ENCODE measurements at places on chromosomes 7 and 10. TPM values are rescaled to one million over a fixed set of nuclear protein-coding genes. Genes with fewer than 3 reads are reported as not detected.

GRCh38 chr7:2117646-2118045 is 115.1 kb downstream of the MAD1L1 start:
- no peak for DNase-seq

DNA sequence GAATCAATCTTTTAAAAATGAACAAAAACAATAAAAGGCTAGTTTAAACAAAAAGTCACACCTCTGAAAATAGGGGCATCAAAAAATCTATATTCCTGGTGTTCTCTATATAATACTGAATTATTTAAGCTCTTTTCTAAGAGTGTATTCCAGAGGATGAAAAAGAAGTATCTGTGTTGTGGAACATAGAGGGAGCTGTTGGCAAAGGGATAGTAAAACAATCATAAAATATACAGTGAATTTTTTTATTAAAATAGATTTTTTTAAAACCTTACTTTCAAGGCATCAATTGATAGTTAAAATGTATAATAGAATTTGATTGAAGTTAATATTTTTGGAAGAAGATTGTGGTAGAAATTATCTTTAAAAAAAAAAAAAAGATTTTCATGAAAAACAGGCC is 1409.1 kb upstream of the CELF2 start:
- DNase-seq = no peak

The ADAMTS14 gene
- 0.59 TPM for total RNA-seq

GRCh38 chr7:2353936-2354185 is 766 bp upstream of the EIF3B start:
- DNase-seq = peak; percentile 98

DNA sequence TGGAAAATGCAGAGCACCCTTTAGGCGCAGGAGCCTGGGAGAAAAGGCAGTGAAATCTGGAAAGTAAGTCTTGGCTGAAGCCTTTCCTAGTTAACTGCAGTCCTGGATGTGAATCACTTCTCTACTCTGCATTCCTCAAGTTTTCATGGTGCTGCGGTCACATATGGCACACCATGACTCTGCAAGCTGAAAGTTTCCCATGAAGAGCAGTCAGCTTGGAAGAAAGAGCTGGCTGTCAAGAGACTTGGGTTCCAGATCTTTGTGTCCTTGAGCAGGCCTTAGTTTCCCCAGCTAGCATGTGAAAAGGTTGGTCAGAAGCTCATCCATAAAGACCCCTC is 548.3 kb downstream of the SORCS3 start:
- no peak for DNase-seq

DNA sequence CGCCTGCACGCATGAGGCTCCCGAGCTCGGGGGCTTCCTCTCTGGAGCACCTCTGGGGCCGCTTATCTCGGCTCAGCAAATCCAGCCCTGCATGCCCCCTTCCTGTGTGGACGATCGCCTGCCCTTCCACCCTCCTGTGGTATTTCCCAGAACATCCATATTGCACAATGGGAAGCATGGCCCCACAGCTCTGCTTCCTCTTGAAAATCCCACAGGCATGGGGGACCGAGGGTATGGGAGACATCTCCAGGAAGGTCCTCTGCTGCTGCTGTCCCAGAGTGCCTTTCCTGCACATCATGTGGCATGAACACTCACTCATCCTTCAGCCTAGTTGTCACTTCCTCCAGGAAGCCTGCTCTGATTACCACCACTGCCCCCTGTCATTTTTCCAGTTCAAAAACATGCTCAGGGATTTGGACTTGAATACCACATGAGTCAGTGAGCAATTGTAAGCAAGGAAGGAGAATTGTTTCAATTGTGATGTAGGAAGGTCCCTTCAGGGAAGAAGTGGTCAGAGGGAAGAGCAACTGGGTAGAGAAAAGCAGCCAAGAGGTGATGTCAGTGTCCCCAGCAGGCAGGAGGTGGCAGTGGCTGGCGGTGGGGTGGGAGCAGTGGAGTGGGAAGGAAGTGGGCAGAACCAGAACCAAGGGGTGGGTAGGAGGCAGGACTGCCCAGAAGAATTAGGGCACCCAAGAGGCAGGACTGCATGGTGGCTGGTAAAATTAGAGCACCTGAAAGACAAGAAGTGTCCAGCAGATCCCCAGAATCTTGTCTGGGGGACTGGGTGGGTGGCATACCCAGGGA is 67.5 kb upstream of the ZMIZ1 start:
- DNase-seq = no peak

DNA sequence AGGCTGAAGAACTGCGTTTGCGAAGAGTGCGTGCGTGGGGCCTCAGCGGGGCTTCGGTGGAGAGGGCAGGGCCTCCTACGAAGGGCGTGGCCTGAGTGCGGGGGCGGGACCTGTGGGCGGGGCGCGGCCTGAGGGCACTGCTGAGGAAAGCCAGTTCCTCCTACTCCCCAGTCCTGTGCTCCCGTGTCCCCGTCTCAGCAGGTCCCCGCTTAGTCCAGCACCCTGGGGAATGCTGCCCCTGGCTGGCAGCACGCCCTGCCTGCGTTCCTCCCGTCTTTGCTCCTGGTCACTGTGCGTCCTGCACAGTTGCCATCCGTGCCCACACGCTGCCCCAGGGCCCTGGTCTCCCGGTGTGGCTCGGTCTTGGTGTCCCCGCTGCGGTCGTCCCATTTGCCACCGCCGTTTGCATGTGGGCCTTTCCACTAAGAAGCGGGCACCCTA is 177.1 kb downstream of the ZNF248 start:
- DNase-seq = no peak

DNA sequence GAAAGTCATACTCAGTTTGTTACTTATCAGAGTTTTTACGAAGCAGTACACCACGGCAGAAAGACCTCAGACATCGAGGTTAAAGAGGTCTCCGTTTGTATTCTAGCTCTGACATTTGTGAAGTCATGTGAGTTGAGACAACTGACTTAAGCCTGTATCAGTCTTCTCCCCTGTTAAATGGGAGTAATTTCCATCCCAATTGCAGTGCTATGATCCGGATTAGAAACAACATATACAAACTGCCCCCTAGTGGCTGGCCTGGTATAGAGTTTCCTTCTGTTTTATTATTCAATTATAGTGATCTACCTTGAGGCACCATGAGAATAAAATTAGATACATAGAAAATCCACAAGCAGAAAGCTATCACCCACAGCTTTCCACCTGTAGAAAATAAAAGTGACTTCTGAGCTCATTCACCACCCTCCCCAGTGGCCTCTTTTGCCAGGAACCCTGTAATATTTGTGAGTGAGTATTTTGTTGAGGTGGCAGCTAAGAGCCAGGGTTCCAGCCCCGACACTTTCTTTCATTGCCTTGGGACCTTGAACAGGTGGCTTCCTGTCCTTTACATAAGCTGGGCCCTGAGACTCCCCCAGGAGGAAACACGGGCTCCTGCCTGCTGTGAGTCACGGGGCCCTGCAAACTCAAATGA is 607.2 kb upstream of the MGMT start:
- no peak for DNase-seq

DNA sequence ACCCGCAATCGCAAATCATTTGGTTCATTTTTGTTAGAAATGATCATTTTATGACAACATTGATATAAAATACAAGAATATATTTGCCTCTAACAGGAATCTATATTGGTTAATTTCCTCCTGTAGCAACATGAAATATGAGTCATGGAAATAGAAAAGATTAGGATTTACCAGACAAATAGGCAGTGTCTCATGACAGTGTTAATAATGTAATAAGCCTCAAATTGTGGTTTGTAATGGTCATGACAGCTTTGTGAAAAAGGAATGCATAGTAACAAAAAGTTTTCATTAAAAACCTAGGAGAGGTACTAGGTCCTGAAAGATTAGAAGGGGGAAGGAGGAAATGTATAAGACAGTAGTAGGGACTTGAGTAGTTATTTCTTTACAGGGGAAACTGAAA is 7.9 kb upstream of the SLK start:
- no peak for DNase-seq

The PHKG1 gene
- total RNA-seq = 2.4 TPM

The TMEM184A gene
- total RNA-seq = 11.5 TPM

- DNase-seq = no peak
Observed at GRCh38 chr10:76255241-76255640, 823.8 kb downstream of the LRMDA start.

DNA sequence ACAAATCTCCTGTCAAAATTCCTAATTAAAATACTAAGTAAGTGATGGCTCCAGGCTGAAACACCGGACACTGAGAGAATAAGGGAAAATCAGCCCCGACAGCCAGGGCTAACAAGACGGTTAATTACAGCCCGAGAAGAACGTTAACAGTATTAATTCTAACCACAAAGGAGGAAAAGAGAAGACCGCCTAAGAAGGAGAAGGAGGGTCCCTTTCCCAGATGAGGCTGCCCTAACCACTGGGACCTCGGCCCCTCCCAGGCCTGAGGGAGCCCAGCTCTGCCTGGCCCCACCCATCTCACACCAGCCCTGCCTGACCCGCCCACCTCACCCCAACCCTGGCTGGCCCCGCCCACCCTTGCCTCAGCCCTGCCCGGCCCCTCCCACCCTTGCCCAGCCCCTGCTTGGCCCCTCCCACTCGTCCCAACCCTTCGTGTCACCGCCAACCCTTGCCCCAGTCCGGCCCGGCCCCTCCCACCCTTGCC is 51.3 kb downstream of the PWWP2B start:
- DNase-seq = peak; percentile 88

GRCh38 chr7:130956417-130957136 is 222.6 kb upstream of the KLF14 start:
- no peak for DNase-seq

DNA sequence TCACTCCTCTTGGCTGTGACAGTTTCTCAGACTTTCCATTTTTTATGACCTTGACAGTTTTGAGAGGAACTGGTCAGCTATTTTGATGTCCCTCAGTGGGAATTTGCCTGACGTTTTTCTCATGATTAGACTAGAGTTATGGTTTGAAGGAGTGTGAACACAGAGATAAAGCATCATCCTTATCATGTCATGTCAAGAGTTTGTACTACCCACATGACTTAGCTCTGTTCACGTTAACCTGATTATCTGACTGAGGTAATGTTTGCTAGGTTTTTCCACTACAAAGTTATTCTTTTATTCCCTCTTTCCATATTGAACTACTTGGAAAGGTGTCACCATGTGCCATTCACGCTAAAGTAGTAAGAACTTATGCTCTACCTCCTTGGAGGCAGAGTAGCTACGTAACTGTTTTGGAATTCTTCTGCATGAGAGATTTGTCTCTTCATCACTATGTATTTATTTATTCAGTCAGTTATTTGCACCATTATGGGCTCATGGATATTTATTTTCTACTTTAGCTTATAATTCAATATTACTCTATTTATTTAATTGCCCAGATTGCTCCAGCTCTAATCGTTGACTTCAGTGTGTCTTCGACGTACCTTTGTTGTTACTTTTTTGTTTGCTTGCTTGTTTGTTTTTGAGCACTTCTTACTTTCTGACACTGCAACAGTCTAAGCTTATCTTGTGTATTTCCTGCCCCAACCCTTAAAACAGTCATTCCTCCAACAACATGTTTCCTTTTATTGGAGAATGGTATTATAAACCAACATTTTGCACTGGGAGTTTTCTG is 50.4 kb downstream of the CPED1 start:
- DNase-seq = no peak

The CLIP2 gene
- total RNA-seq = 32.7 TPM

DNA sequence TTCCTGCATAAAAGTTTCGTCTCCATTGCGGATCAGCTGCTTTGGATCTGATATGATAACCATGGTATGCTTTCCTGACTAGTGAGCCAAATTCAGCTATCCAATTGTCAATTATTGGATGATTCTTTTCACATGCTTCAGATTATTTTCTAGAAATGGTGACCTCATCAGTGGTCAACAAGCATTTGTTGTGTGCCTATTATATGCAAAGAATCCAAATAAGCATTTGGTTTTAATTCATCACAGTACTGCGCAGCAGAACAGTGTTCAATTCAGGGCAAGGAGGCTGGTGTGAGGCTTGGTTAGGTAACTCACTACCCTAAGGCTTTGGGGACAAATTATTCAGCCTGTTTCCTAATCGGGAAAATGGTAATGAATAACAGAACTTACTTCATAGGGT is 200.5 kb downstream of the SKAP2 start:
- DNase-seq = no peak

GRCh38 chr10:11170993-11171851 is 153.6 kb downstream of the CELF2 start:
- no peak for DNase-seq

The SSC4D gene
- 2.1 TPM for total RNA-seq

DNA sequence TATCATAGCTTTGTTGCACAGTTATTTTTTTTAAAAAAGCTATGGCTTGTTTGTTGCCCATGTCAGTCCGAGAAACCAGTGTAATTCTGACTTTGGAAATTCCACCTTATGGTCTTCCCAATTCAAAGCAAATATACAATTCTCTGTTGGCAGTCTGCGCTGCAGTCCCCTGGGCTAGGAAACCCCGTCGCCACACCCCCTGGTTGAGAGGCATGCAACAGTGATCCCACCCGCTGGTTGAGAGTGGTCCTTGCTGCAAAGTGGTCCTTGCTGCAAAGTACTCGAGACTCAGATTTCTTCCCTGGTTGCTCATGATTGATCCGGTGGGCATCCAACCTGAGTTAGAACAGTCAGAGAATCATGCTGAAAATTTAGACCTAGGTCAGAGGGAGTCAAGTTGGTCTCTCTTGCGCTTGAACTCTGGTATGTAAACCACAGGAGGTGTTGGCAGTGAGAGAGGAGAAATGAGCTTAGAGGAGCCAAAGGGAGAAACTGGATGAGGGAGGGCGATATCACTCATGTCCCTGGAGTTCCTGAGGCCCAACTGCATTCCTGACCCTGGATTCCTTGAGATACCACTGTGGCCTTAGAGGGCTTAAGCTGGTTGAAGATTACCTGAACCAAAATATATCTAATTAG is 45.0 kb upstream of the STK17A start:
- DNase-seq = no peak

DNA sequence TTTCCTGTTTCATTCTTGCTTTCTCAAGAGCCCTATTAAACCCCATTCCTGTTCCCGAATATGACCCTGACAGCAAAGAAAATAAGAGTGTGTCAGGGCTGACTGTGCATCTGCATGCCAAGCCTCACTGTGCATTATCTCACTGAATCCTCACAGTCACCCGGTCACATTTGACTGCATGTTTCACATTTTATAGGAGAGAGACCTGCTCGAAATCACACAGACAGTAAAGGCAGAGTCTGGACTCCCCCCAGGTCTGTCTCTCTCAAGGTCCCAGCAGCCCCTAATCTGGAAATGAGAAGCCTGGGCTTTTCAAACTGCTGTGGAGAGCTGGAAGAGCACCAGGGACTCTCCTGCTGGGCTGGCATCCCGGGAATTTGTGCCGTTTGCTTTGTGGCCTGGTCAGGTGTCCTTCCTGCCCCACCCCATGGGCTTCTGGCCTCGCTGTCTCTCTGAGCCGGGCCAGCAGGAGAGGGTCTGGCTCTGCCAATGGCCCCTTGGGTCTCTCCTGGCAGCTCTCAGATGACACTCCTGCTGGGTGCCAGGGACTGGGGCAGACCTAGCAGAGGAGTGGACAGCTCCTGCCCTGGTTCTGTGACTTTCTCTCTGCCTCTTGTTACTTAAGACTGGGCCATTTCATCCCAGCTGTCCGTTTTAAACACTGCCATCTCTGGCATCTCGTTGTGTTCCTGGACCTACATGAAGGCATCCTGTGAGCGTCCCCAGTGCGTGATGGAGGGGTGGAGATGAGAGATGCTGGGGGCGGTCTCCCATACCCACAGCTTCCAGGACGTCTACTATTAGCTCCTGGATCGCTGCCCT is 173.6 kb downstream of the ARHGAP12 start:
- no peak for DNase-seq

The PNLIP gene
- total RNA-seq = not detected

The FEZF1 gene
- not detected for total RNA-seq

The IGF2BP3 gene
- 0.91 TPM for total RNA-seq

- DNase-seq = peak; percentile 30
Observed at GRCh38 chr10:59536167-59537014, 173.3 kb downstream of the SLC16A9 start.

- no peak for DNase-seq
Observed at GRCh38 chr7:84509522-84509921, 314.9 kb upstream of the SEMA3A start.

- peak; percentile 69 for DNase-seq
Observed at GRCh38 chr10:1083581-1083980, 27.4 kb downstream of the WDR37 start.

Measured in upper lobe of left lung (tissue), 6 donors.